CD4-positive, alpha-beta memory T cell (primary cell): ENCODE measurements at places on chromosomes 4 and X. TPM values are rescaled to one million over a fixed set of nuclear protein-coding genes. Genes with fewer than 3 reads are reported as not detected.
A peak's percentile ranks its signal among the peaks of the same experiment; 100 is the strongest.

GRCh38 chrX:129931411-129932015 lies 25.5 kb downstream of the UTP14A start:
- no peaks in the 10 kb centered on the region for H3K4me1 ChIP-seq
- H3K4me3 ChIP-seq = no peak overlapping the region
- peak; percentile 50 for DNase-seq
- H3K27me3 ChIP-seq = no peaks in the 10 kb centered on the region
- peak overlapping the region; percentile 40 for H3K27ac ChIP-seq
- peaks cover 8% of the 10 kb centered on the region for H3K36me3 ChIP-seq

DNA sequence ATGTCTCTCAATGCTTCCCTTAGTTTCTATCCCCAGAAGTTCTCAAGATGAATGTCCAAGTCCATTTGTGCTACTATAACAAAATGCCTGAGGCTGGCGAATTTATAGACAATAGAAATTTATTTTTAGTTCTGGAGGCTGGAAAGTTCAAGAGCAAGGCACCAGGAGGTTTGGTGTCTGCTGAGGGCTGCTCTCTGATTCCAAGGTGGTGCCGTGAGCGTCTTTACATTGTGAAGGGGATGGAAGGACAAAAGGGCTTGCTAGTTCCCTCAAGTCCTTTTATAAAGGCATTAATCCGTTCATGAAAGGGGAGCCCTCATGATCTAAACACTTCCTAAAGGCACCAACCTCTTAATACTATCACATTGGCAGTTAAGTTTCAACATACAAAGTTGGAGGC lies 12.3 kb downstream of the TRIM2 start:
- no peaks in the 10 kb centered on the region for H3K27me3 ChIP-seq
- no peak overlapping the region for H3K4me3 ChIP-seq
- no peaks in the 10 kb centered on the region for H3K36me3 ChIP-seq
- DNase-seq = no peak

GRCh38 chr4:111475001-111475400 lies 670.3 kb upstream of the FAM241A start:
- H3K4me1 ChIP-seq = no peaks in the 10 kb centered on the region
- no peak overlapping the region for H3K4me3 ChIP-seq
- H3K36me3 ChIP-seq = no peaks in the 10 kb centered on the region
- no peaks in the 10 kb centered on the region for H3K27me3 ChIP-seq

The TNMD gene
- not detected for total RNA-seq

The SH2D1A gene
- total RNA-seq = 53.1 TPM
